ENCODE measurements at places on chromosomes 1 and 21.

GRCh38 chr1:215226757-215227156 is 144.2 kb downstream of the KCNK2 start:
- no peak for DNase-seq

DNA sequence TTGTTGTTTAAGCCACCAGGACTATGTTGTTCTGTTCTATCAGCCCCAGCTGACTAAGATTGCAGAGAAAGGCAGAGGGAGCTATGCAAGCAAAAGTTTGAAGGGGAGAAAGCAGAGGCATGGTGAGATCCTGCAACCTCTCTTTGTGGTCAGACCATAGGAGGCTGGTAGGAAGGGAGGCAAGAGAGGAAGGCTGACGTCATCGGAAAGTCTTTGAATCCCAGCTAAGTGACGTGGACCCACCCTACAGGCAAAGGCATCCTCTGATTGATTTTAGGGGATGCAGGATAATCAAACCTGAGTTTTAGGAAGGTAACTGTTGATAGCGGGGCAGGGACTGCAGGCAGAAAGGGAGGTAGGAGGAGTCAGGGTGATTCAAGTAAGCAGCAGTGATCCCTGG is 23.3 kb upstream of the TNNI1 start:
- DNase-seq: no peak

DNA sequence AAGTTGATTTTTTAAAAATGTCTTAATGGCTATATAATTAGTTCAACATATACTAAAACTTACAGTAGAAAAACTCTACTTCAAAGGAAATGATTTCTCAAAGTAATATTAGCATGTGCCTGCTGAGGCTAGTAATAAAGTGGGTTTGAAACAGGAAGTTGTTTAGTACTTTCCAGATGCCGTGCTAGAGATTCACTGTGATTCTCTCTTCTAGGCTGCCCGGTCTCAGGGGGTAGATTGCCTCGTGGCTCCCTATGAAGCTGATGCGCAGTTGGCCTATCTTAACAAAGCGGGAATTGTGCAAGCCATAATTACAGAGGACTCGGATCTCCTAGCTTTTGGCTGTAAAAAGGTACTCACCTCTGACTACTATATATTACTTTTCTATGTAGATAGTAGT is 9.1 kb downstream of the EXO1 start:
- no peak for DNase-seq

GRCh38 chr1:63670164-63670563 is 77.0 kb downstream of the PGM1 start:
- DNase-seq: no peak

GRCh38 chr1:15405106-15405850 is 4.4 kb upstream of the EFHD2 start:
- DNase-seq: no peak

- DNase-seq: no peak
Measured at GRCh38 chr1:201542309-201543035, 3.5 kb downstream of the NAV1 start.

DNA sequence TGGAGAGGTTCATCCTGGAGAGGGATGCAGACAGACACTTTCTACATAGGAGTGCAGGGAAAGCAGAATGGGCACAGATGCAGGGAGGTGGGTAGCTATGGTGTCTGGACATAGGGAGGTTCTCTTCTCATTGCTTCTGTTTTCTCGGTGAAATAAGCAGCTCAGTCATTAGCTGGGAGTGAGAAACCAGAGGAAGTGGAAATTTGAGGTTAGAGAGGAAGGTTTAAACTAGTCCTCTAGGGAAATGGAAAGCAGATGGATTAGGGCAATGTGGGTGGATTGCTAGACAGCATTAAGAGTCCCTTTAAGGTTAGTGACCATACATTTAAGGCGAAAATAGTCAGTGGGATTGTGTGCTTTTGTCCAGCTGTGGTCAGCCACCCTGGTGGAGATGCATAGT is 39.6 kb downstream of the MPZL1 start:
- DNase-seq: no peak

- no peak for DNase-seq
Measured at GRCh38 chr1:61797045-61797755, 54.9 kb downstream of the PATJ start.

DNA sequence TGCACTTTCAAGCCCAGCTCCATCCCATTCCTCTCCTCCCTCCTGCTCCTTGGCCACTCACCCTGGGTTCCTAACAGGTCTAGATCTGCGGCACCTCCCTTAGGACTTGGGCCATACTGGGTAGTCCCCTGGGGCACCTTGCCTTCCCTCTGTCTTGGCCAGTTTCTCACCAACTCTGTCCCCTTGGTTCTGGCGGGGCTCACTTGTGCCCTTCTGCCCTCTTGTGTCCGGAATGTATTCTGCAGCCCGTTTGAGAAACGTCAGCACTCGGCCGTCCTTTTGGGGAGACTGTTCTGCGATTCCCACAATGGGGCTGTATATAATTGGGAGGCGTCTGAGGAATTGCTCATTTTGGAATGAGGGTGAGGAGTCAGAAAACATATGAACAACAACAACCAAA is 162.4 kb downstream of the ZSCAN20 start:
- peak; percentile 87 for DNase-seq

DNA sequence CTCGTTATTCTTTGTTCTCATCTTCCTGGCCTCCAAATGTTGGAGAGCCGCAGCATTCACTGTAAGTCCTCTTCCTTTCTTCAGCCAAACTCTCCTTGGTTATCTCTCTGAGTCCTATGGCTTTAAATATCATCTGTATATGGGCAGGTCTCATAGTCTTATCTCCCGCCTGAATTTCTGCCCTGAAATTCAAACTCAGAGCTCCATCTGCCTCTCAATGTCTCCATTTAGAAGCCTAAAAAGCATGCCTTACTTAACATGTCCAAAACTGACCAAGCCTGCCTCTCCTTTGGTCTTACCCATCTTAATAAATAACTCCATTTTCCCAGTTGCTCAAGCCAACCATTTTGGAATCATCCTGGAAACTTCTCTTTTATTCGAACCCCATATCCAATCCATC is 80.7 kb downstream of the DHRS3 start:
- no peak for DNase-seq

DNA sequence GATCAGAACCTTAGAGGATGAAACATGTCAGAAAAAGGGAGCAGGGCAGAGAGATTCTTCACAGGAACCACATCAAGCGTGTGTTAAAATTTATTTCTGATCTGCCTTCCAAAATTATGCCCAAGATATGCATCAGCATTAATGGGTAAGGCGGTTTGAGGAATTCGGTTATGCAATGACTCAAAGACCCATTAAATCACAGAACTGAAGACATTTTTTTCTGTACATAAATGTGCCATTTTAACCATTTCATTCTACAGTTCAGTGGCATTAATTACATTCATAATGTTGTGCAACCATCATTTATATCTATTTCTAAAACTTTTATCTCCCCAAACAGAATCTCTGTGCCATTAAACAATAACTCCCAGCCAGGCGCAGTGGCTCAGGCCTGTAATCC is 43.4 kb downstream of the CNST start:
- DNase-seq: no peak
